Fibroblast of mammary gland (primary cell): ENCODE measurements at places on chromosomes 7 and 10.

DNA sequence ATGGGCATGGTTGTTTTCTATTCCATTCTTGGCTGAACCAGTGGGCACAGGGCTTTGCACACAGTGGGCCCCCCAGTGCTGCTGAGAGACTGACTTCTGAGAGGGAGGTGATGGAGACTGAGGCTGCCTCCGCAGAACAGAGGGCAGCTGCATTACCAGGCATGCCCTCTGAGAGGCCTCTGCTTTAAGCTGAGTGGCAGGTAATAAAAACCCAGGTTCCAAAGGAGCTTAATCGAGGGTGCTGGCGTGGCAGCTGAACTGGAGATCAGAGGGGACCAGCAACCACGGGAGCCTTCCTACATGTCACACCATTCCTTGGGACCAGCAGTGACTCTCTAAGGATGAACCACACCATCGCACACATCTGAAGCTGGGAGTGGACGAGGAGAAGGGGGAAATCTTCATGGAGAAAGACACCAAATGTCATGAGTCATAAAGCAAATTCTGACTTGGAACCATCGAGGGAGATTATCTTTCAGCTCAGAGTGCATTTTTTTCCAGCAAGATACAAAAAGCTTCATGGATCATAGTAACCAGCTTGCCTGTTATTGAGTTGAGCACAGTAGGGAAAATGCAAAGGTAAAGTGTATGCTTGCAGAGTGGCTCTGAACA, 24.6 kb downstream of the HIPK2 start:
- peak; percentile 41 for DNase-seq

GRCh38 chr10:79027147-79028055, 41.4 kb upstream of the ZMIZ1 start:
- no peak for DNase-seq

GRCh38 chr7:140475747-140476333, 3.5 kb downstream of the MKRN1 start:
- peak; percentile 38 for DNase-seq

- DNase-seq: no peak
Measured at GRCh38 chr7:148398844-148399365, 191.7 kb upstream of the C7orf33 start.

GRCh38 chr10:79397575-79398303, 47.7 kb downstream of the ZCCHC24 start:
- peak; percentile 70 for DNase-seq

GRCh38 chr7:54778696-54779540, 19.9 kb upstream of the SEC61G start:
- DNase-seq: peak; percentile 48

DNA sequence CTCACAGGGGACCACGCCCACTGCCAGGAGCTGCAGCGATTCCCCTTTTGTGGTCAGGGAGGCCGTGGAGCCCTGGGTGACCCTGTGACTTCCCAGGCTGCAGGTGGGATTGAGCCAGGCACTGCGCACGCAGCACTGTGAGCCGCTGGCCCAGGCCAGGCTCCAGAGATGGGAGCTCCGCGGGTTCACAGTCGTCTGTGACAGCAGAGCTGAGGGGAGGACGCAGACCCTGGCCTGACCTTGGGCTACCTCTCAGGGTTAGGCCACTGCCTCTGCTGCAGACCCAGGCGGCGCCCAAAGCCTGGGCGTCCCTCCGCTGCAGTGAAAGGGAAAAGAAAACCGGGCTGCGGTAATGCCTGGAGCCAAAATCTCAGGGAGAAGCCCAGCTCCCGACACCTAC, 107.5 kb upstream of the GPR26 start:
- DNase-seq: no peak

DNA sequence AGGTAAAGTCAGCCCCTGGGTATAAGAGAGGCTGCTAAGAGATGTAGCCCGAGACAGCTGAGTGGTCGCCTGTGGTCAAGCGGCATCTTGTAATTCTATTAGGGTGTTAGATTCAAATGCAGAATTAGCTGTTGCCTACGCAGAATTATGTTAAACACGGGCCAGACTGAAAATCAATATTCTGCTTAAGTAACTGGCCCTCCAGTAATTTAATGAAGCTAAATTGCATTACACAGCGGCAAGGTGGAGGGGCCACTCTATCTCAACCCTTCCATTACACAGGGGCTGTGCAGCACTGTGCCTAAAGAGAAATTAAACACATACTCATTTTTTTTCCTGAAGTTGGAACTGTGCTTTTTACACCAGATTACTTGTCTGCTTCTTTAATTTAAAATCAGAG, 448.5 kb upstream of the MGMT start:
- no peak for DNase-seq

DNA sequence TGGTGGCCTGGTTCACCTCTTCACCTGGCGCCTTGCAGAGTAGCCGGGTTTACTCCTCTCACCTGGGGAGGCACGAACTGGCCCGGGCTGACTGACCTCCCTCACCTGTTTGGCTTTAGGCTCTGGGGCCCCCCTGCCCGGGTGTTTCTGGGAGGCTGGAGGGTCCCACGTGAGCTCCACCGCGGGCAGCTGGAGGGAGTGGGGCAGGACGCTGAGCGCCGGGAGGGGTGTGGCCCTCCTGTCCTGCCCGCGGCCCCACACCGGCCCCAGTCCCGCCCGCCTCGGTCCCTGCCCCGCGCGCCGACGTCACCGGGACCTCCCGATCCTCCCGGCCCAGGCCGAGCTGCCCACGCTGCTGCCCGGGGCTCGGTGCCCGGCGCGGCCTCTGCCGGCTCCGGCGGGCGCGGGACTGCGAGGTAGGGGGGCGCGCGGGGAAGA, at the start of gene AMZ1:
TSS of gene AMZ1 (plus strand) at position 322 of the 438 bp plus-strand sequence. CDS start 12,250 bp downstream, outside the sequence.
- DNase-seq: no peak

GRCh38 chr7:25109276-25109675, 15.8 kb downstream of the CYCS start:
- no peak for DNase-seq

- no peak for DNase-seq
Measured at GRCh38 chr10:82821043-82821442, 946.0 kb downstream of the NRG3 start.

- peak; percentile 86 for DNase-seq
Measured at GRCh38 chr7:118080947-118081346, 103.0 kb upstream of the LSM8 start.

GRCh38 chr10:73859784-73860491, 14.4 kb downstream of the CAMK2G start:
- DNase-seq: peak; percentile 30

DNA sequence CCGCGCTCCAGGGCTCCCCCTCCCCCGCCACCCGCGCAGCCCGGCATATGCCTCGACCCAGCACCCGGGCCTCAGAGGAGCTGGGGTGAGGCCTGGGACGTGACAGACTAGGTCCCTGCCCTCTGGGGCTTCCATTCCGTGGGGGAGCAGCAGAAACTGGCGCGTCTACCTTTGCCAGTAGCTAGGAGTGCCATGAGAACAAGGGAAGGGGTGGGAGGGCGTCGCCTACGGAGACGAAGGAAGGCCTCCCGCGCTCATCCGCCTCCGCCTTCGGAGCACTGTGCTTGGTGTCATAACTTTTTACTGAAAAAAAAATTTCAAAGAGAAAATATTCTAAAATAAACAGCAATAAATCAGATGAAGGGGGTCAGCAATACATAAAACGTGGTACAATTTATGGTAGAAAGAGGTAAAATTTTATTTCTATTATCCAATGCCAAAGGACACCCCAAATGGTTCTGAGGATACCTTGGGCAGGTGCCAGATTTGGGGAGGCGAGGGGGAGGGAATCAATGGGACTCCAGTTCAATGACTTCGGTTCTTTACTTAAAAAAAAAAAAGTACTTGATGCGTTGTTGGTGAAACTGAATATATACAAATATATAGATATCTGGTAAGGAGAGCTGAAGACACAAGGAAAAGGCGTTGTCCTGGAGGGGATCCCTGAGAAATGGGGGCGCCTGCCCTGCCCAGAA, 35.1 kb upstream of the GRID1 start:
- no peak for DNase-seq

DNA sequence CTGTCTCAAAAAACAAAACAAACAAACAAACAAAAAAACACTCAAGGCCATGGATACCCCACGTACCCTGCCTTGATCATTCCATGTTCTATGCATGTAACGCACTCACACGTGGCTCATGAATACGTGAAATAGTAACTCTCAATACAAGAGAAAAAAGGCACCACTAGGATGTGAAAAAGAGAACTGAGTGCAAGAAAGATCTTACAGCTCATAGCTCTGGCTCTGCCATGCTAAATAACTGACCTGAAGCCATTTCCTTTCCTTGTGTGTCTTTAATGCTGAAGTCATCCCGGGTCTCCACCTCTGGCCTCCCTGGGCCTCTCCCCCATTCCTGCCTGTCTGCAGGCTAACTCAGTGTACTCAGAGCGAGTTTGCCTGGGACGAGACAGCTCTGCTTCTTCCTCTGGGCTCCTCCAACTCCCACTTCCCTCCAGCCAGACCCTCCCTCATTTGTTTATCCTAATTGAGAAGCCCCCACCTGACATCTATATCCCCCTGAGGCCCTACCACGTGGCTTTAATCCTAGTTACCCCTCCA, 117.3 kb downstream of the PRPF18 start:
- DNase-seq: no peak

GRCh38 chr10:78417425-78418370, 384.0 kb downstream of the RPS24 start:
- no peak for DNase-seq

DNA sequence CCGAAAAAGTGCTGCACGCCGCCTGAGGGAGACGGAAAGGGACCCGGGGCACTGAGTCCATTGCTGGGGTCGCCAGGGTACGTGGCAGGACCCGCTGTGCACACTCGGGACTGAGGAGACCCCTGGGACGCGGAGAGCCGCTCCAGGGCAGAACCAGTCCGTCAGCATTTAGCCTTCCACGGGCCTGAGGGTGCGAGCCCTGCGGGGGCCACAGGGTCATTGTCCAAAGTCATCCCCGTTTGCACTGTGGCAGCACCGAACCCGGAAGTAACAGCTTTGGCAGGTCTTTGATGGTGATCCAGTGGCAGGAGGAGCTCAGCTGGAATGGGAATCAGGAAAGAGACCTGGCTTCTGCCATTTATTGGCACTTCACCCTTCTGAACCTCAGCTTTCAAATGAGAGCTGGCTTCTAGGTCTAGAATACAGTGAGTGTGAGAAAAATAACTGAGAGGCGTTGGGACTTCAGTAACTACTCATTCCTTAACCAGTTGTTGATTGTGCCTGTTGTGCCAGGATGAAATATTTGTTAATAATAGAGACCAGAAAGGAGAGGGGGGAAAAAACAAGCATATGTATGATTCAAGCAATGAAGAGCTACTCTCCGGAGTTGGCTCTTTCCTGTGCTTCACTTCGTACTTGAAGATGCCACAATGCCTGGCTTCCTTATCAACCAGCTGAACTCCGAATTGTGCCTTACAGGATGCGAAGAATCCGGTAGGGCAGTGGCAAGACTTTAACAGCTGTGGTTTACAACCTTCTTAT, 811 bp upstream of the ARHGAP12 start:
- DNase-seq: peak; percentile 40

DNA sequence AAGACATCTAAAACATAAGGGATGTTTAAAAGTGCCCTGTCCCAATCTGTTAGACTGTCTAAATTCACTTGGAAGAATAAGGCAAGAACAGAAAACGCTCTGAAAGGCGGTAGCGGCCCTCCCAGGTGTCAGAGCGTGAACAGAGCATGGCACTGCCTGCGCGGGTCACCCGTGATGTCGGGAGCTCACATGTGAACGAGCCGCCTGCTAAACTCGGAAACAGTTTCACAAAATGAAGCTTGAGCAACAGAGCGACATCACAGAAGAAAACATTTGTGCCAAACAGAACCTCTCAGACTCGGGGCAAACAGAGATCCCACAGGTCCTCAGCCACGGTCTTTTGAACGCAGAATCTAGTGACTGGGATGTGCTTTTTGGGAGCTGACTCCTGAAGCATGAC, 12.8 kb downstream of the BRI3 start:
- DNase-seq: no peak

DNA sequence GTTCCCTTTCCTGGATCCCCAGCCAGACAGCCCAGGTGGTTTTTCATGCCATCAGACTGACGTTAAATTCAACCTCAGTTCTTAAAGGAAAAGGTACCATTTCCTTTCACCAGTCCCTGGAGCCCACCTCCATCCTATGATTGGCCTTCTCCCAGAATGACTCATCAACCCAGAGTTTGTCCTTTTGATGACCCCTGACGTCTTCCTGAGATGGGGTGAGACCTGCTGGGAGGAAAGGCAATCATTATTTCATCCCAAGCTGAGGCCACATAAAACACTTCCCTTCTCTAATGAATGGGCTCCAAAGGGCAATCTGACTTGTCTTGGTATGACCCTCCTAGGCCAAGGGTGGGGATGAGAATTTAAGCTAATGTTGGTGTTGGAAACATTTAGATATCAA, 750.7 kb downstream of the SUGCT start:
- peak; percentile 70 for DNase-seq

GRCh38 chr7:47873762-47874161, 74.5 kb downstream of the PKD1L1 start:
- peak; percentile 25 for DNase-seq

DNA sequence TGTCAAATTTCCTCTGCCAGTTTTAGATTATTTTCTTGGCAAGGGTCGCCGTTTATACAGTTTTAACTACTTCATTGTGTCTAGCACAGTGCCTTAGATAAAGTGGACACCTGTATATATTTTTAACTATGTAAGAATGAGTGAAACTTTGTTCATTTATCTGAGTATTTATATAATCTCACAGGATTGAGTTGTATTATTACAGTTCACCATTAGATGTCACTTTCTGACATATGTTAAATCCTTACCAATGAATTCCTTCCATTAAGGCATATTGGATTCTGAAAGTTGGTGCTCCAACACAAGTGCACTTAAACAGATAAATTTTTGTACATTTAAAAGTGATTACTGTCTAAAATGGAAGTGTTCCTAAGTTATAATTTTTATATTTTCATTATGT, 43.0 kb downstream of the ZMYND11 start:
- peak; percentile 64 for DNase-seq

DNA sequence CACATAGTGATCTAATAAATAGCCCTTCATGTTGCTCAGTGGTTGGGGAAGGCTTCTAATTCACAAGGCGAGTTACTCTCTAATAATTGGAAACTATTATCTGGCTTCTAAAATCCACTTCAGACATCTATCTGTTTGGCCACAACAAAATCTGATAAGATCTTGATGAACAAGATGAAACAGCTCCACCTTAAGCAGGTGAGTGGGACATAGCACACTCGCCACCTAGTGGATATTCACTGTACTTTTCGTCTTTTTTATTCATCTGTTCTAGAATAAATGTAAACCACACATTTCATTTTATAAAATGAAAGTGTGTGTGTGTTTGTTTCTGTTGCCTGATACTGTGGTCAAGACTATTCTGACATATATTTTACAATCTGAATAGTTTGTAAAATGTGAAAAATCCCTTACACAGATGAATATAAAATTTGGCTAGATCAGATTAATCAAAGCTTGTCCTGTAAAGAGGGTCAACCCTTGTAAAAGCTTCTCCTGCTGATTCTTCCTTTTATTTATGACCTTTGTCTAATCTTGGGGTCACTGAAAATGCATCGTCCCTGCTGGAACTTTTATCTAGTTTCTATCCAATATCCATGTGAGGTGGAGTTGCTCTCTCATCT, 26.5 kb upstream of the CNTNAP2 start:
- peak; percentile 30 for DNase-seq

- no peak for DNase-seq
Measured at GRCh38 chr10:74418285-74418872, 267.4 kb downstream of the ADK start.
